ENCODE measurements at places on chromosomes 2 and 18.

DNA sequence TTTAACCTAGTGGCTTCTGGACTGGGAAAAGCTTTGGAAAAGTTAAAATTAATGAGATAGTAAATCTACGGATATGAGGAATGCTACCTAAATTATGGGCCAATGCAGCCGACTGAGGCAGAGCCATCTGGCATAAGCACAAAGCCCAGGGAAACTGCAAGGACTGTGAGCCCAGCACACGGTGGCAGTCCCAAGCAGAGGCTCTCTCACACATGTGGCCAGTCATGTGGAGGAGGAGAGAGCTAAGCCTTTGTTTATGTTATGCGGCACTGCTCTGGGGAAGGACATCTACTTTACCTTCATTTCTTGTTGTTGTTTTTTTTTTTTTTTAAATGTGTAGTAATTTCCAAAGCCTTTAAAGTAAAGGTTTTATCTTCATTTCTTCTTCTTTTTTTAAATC, 267.0 kb downstream of the STK39 start:
- DNase-seq: no peak

- DNase-seq: no peak
These were observed 268.2 kb downstream of the PRKCE start for GRCh38 chr2:45919711-45920111.

- no peak for DNase-seq
These were observed 4.7 kb downstream of the NBAS start for GRCh38 chr2:15556311-15556930.

DNA sequence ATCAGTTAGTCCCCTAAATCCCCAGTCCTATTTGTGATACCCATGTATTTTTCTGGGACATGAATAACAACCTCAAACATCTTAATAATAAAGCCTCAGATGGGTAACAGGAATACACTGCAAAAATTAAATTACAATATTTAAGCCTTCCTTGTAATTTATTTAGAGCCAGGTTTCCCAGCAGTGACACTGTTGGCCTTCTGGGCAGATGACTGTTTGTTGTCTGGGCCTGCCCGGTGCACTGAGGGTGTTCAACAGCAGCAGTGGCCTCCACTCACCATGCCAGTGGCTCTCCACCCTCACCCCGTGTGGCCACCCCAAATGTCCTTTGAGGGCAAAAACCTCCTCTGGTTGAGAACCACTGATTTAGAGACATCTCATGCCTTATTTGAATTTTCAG, 270.2 kb upstream of the SIX3 start:
- no peak for DNase-seq

- DNase-seq: no peak
These were observed 50.1 kb upstream of the IGFBP2 start for GRCh38 chr2:216583147-216583546.

DNA sequence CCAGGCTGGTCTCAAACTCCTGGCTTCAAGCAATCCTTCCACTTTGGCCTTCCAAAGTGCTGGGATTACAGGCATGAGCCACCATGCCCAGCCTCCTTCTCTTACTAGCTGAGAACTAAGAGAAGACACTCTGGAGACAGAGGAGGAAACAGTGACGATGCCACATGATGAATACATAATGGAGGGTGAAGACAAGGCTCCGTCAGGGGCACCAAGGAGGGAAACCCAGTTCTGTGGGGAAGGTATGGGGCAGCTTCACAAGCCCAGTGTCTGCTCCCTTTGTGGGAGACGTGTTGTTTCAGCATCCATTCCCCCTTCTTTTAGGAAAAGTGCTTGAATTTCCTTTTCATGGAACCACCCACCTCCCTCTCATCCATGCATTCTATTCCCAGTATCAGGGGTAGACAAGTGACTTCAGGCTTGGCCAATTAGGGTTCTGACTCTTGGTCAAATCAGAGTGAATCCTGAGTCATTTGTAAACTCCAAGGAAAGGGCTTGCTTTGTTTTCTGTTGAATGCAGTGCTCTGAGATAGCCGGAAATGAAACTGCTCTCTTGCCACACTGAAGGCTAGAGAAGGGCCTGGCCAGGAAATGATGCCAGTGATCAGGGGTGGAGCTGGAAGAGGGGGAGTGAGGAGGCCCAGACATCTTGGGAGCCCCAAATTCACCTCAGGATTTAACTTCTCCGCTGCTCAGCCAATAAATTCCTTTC, 23.7 kb downstream of the TMEM127 start:
- DNase-seq: no peak

DNA sequence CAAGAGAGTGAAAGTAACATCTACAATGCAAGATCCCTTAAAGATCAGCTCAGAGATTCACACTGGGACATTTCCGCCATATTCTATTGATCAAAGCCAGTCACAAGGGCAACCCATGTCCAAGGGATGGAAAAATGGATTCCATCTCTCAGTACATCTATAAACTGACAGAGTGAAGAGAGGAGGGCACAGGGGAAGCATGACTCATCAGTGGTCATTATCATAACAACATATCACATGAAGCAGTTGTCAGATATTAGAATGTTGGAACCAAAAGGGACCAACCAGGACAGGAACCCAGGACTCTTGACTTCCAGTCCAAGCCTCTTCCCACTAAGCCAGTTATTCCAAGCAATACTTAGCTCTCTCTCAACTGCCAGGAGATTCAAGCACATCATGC, 54.9 kb upstream of the IGFBP2 start:
- DNase-seq: no peak

- peak; percentile 22 for DNase-seq
These were observed 4.7 kb downstream of the EPG5 start for GRCh38 chr18:45962461-45962860.

- DNase-seq: no peak
These were observed 41.9 kb downstream of the KCMF1 start for GRCh38 chr2:85012855-85013254.

DNA sequence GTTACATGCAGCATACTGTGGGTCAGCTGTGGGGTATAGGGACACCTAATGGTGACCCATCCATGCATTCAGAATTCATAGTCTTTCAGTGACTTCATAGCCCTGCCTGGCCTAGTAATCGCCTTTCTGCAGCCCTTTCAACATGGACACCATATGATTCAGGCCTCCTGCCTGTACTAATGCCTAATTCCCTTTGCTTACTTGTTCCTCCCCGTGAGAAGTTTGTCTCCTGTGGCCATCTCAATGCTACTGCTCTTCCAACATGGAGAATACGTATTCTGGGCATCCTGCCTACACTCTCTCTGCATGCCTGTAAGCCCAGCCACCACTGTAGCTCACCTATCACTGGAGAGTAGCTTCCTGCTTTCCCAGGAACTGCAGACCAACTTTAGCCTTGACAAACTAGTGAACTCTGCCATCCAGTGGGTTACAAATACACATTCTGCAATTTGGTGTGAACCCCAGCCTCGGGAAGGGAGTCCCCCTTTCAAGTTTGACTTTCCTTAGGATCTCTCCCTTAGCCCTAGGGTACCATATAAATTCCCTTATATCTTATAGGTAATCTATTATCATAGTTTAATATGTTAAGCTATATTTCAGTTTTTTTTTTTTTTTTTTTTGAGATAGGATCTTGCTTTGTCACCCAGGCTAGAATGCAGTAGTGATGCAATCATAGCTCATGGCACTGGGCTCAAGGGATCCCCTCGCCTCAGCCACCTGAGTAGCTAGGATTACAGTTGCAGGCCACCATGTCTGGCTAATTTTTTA, 22.3 kb downstream of the M1AP start:
- no peak for DNase-seq

- no peak for DNase-seq
These were observed 29.7 kb downstream of the DNMT3A start for GRCh38 chr2:25311865-25312575.

GRCh38 chr2:172373766-172374165, 53.6 kb upstream of the ITGA6 start:
- DNase-seq: no peak

GRCh38 chr2:81650048-81650971, 1345.8 kb upstream of the LRRTM1 start:
- DNase-seq: no peak

DNA sequence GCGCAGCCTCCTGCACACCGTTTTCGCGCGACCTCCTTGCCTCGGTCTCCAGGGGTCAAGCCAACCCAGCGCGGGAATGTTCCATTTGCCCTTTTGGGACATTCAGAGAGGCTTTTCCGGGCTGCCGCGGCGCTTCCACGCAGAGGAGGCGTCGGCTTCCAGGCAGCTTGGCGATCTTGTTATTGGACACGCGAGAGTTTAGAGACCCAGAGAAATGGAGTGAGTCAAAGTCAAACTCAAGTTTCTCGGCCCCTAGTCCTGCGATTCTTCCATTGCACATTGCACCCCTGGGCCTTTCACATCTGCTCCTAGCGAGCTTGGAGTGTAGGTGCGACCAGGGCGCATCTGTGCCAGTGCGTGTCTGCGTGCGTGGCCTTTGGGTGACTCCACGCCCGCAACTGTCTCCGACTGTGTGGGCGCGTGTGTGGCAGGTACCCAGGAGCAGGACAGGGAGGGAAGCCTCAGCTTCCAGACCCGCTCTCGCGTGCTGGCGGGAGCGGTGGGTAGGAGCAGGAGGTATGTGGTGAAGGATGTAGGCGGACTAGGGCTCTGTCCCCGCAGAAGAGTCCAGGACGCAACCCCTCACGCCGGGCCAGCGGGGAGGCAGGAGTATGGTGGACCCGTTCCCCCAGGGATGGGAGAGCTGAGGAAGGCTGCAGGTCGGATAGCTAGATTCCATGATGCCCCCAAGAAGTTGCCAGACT, 13.5 kb downstream of the SIX3 start:
- DNase-seq: no peak

DNA sequence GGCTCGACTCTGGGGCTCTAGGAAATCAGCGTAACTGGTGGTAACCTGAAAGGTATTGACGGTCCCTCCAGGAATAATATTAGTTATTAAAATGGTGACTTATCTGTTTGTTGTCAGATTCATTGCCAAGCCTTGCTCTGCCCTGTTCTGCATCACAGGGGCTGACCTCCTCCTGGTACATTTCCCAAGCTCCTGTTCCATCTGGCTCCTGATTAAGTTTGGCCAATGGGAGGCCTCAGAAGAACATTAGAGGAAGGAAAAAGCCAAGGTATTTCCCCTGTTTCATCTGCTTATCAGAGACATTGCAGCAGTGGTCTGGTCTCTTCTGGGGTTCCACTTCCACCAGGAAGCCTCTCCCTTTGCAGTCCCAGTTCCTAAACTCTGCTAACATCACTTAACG, 527.0 kb downstream of the TNS1 start:
- no peak for DNase-seq

- DNase-seq: no peak
These were observed 1599.3 kb upstream of the PIK3C3 start for GRCh38 chr18:40355726-40356125.

GRCh38 chr18:63553081-63553480, 10.9 kb downstream of the SERPINB12 start:
- DNase-seq: no peak

GRCh38 chr2:212538305-212539071, at the start of gene ERBB4:
TSS of gene ERBB4 (minus strand) at chr2:212538802. CDS start at chr2:212538530, 272 bp downstream.
- no peak for DNase-seq

DNA sequence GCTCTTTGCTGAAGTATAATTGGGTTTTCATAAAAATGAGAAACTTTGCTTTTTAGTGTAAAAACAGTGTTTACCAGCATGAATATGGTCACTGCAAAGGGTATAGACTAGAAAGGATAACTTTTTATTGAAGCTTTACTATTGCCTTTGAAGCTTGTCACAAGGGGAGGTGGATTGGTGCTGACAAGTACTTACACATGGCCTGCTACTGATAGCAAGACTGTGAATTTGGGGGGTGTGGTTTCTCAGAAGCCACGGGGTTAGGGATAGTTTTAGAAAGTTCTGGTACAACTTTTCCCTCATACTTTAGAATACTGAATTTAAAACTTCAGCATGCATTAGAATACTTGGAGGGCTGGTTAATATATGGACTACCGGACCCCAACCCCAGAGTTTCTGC, 294.1 kb downstream of the SOCS6 start:
- no peak for DNase-seq

- no peak for DNase-seq
These were observed 53.6 kb downstream of the CTDP1 start for GRCh38 chr18:79733135-79733701.

Measured in T-helper 17 cell (primary cell).